HuH-7 (cell line): ENCODE measurements at places on chromosomes 2 and 18.

GRCh38 chr2:102449370-102449974, 23.6 kb upstream of the SLC9A4 start:
- DNase-seq = peak; percentile 11

GRCh38 chr2:224838335-224838734, 122.2 kb upstream of the CCDC195 start:
- DNase-seq = no peak

DNA sequence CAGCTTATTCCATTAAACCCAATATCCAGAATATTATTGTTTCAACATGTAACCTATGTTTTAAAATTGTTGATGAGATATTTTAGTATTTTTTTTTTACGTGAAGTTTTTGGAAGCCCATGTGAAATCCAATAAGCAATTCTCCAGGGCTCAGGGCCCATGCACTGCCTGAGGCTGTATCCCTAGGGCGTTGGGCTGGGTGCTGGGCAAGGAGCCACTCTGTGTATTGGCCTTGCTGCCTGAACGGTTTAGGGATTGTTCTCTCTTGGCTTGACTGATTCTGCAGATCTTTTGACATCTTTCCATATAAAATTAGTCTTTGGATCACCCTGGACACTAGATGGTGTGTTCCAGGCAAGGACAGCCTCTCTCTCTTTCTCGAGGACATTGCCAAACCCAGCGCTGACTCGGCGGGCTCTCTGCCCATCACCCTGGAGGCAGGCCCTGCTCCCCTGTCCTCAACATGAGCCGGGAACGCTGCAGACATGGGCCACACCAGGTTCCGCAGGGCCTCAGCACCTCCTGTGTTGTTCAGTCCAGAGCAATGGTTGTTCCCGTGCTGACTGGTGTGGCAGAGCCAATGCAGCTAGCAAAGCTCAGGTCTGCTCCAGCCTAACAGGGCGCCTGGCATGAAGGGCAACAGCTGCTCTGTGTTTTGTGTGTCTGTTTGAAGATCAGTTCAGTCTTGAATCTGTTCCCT, 163.0 kb downstream of the SEPTIN10 start:
- DNase-seq = no peak

GRCh38 chr2:41283079-41283775, 764.6 kb upstream of the PKDCC start:
- DNase-seq = no peak

DNA sequence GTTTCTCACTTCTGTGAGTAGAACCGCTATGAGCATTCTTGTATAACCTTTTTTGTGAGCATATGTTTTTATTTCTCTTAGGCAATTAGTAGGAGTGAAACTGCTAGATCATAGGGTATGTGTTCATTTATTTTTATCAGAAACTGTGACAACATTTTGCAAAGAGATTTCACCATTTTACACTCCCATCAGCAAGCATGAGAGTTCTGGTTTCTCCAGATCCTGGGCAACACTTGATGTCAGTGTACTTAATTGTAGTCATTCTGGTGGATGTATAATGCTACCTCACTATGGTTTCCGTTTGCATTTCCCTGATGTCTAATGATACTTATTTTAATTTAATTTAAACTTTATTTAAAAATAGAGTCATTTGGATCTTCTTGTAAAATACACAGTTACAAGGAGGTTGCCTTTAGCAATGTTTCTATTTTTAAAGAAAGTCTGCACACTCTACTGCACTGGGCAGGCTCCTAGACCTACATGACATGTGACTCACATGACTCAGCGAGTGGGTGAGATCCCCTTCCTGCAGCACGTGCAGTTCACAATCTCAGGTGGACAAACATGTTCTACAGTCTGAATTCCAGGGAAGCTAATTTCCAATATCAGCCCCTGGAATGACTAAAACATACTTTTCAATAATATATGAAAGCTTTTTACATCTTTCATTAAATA, 127.0 kb upstream of the BCL2L11 start:
- DNase-seq = no peak

- DNase-seq = no peak
Measured at GRCh38 chr2:107663632-107664031, 163.1 kb upstream of the RGPD4 start.

DNA sequence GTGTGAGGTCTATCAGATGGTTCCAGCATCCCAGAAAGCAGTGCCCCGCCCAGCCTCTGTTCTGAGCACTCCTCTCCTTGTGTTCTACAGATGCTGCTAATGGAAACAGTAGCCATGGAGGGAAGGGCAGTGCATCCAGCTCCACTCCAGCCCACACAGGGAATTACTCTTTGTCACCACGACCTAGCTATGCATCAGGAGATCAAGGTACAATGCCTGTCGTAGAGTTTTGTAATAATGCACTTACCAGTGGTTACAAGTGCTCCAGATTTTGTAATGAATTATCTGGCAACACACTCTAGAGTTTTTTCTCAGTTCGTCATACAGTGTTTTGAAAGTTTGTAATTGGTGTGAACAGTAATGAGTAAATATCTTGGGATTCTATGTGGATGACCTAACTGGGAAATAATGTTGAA, 161.1 kb downstream of the ESCO1 start:
- DNase-seq = peak; percentile 60

DNA sequence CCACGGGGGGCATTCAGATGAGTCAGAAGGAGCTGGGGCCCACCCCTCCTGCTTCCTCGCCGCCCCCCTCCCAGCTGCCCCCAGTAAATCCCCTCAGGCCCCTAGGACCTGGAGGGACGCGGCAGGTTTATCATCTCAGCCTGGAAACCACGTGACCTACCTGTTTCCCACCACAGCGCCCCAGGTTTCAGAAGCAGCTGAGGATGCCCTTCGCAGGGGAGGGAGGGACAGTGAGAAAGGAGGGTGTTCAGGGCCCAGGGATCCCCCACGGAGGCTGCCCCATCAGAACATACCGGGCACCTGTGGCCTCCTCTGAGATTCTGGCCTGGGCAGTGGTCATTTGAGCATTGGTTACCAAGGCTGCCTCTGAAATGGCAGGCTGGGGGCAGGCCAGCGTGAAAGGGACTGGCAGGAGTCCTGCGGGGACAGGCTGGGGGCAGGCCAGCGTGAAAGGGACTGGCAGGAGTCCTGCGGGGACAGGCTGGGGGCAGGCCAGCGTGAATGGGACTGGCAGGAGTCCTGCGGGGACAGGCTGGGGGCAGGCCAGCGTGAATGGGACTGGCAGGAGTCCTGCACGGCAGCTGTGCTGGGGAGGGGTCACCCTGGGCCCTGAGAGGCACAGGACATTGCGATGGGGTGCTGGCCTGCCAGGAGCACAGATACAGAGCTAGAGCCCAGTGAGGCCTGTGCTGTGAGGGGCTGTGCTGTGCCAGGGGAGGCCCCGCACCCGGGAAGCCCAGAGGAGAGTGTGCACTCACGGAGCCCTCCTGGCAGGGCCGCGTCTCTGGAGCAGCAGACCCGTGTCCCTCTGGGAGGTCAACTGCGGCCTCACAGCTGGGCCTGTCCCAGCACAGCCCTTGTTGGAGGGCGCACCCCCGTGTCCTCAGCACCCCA, 1.6 kb downstream of the NEU4 start:
- DNase-seq = no peak

DNA sequence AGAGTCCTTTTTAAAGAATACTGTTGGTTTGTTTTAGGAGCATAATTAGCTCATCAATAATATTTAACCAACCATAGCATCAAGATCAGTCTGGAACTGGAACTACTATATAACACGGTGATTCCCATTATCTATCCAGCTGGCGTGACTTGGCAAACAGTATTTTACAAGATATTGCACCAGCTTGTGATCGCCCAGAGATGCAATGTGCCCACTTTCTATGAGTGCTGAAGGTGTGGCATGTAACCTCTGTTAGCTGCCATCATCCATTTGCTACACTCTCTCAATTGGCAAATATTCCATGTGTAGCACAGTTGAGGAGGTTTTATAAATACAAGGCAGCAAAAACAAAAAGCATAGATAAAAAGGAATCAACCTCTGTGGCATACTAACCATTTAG, 64.9 kb downstream of the FIGN start:
- DNase-seq = no peak

GRCh38 chr2:96090196-96090926, 26.0 kb downstream of the ADRA2B start:
- no peak for DNase-seq

GRCh38 chr2:165778187-165778556, 15.9 kb downstream of the GALNT3 start:
- DNase-seq = no peak

- DNase-seq = no peak
Measured at GRCh38 chr2:208511573-208511972, 105.0 kb downstream of the PTH2R start.

GRCh38 chr2:201070948-201071478, 458 bp downstream of the HYCC2 start:
- DNase-seq = peak; percentile 19

- no peak for DNase-seq
Measured at GRCh38 chr18:22210311-22210754, 40.9 kb downstream of the GATA6 start.

- DNase-seq = no peak
Measured at GRCh38 chr18:77866351-77866750, 616.7 kb downstream of the GALR1 start.

DNA sequence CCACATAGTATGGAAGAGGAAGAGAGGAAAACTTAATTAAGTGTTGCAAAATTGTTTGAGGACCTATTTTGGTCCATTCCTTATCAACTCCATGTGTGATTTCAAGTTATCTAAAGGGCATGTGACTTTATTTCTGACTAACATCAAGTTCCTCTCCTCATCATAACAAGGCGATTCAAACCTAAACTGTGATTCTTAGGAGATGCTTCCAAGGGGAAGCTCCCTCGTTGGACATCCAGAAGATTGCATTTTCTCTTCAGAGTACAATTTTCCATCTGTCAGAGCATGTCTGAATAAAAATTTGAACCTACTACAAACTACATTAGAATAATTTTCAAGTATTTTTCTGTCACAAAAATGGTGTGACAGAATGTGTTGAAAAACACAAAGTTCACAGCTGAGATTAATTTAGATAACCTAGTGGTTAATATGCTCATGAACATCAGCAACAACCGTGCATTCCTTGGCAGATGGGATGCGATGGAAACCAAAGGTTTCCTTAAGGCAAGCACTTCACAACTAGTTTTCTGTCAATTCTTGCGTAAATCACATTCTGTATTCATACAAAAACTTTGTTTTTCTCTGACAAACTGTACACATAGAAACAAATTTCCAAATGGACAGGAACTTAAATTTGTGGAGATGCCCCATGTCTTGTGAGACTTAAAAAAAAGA, 4.2 kb downstream of the SFT2D3 start:
- DNase-seq = no peak

DNA sequence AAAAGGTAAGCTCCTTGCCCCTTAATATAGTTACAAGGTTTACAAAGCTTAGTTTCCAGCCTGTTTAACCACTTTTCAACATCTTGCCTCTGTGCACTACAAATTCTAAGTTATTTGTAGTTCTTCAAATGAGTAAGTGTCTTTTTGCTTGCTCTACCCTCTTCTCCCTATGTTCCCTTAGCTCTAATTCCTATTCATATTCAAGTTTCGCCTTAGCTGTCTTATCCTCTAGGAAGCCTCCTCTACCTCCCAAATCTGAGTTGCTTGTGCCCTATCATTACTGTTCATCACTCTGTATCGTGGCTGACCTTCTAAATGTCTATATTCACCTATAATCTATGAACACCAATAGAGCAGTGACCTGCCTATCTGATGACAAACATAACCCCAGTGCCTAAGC, 25.3 kb downstream of the NRXN1 start:
- no peak for DNase-seq

GRCh38 chr2:190098851-190099250, 36.3 kb upstream of the MSTN start:
- DNase-seq = no peak
